ENCODE measurements at places on chromosomes 12 and 14. TPM values are rescaled to one million over a fixed set of nuclear protein-coding genes. Genes with fewer than 3 reads are reported as not detected.

DNA sequence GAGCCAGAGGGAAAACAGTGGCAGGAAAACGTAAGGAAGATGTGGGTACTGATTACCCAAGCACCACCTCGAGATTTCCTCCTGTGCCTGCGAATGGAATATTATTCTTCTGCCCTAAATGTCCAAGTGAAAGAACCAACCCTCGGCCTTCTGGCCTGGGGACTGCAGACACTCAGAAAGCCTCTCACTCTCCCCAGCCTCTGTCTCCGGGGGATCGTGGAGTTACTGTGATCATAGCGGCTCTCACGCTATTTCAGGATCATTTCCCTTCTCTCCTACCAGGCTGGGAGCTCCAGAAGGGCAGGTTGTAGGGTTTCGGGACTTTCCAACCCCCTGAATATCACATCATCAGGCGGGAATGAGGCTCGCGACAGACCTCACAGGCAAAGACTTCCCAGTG, 68.9 kb downstream of the KDM2B start:
- peaks cover 47% of the 10 kb centered on the region for H3K36me3 ChIP-seq
- H3K27me3 ChIP-seq: no peaks in the 10 kb centered on the region
- no peak for DNase-seq

DNA sequence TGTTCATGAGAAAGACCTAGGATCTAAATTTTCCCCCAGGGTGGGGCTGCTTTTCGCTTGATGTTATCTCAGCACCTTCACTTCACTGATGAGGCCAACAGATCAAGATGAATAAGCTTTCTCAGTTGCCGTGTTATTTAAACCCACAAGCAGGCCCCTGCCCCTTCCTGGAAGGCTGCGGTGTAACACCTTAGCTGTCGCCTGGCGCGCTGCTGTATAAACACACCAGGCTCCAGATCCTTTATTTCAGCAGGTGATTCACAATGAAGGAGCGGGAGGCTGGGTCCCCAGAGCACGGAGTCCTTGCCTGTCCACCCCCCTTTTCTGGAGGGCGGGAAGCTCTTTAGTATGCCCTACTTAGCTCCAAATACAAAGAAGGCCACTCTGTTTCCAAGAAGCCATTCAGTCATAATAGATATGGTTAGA, 515.4 kb downstream of the FUT8 start:
- H3K4me1 ChIP-seq: no peaks in the 10 kb centered on the region
- H3K27ac ChIP-seq: no peak overlapping the region
- H3K36me3 ChIP-seq: no peaks in the 10 kb centered on the region

- no peak overlapping the region for H3K4me3 ChIP-seq
- H3K27ac ChIP-seq: no peak overlapping the region
- H3K27me3 ChIP-seq: no peaks in the 10 kb centered on the region
- H3K36me3 ChIP-seq: no peaks in the 10 kb centered on the region
- DNase-seq: no peak
- no peaks in the 10 kb centered on the region for H3K4me1 ChIP-seq
Measured at GRCh38 chr14:66568220-66568619, 60.3 kb downstream of the GPHN start.

DNA sequence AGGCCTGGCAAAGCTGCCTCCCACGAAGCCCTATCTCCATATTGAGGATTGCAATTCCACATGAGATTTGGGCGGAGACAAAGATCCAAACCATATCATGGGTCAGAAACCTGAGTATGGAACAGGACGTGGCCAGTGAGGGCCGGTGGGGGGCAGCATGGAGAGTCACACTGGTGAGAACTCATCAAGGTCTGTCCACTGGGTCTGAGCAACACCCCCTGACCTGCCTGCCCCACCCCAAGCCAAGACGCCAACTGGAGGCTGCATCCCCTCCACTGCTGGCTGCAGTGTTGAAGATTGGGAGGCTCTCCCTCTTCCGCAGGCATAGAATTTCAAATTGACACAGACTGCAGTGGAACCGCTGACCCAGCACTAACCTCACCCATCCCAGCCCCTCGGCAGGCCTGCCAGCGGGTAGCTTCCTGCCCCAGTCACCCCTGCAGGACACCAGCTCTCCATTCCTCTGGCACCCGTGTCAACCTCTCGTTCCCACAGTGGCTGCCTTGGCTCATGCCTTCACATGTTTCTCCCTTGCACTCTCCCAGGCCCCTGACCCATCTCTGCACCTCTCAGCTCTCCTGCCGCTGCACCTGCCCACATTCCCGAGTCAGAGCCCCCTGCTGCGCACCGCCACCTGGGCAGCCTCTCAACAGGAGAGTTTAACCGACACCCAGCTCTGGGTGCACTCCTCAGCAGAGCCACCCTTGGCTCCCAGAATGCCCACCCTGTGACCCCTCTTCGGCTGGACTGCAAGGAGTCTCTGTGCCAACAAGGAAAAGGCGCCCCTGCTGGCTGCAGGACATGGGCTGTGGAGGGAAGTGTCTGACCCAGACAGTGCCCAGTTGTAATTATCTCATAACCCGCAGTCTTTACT, 45.2 kb upstream of the PPP2R5C start:
- no peak for DNase-seq
- no peaks in the 10 kb centered on the region for H3K27me3 ChIP-seq
- no peaks in the 10 kb centered on the region for H3K36me3 ChIP-seq
- no peak overlapping the region for H3K27ac ChIP-seq
- H3K4me3 ChIP-seq: no peak overlapping the region

- DNase-seq: no peak
- H3K4me3 ChIP-seq: no peak overlapping the region
- H3K27me3 ChIP-seq: no peaks in the 10 kb centered on the region
- H3K27ac ChIP-seq: no peak overlapping the region
- H3K36me3 ChIP-seq: no peaks in the 10 kb centered on the region
Measured at GRCh38 chr12:60539592-60539991, 943.8 kb downstream of the SLC16A7 start.

DNA sequence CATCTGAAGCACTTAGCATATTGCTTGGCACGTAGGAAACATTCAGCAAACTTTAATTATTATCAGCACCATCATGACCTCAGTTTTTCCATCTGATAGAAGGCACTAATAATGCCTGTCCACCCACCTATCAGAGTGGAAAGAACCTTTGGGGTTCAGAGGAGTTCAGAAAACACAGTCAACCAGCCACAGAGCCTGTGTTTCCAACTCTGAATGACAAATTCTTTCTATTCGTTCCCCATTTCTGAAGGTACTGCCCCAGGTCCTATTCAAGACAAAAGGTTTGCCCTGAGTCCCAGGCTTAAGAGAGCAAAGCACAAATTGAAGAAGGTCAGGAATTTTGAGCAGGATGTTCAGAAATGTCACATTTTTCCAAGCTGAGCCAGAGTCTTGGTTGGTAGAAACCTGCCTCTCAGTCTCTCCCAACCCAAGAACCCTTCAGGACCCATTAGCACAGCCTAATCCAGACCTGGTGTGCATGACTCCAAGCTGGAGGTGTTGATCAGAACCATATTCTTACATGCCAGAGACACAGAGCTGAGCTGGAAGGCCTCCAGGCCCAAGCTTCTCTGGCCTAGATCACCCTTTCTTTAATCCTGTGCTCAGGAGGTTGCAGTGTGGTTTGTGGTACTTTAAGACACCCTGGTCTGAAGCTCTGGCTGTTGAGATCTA, 114.4 kb downstream of the TBX5 start:
- no peaks in the 10 kb centered on the region for H3K4me1 ChIP-seq
- no peak overlapping the region for H3K4me3 ChIP-seq
- no peak for DNase-seq
- no peak overlapping the region for H3K27ac ChIP-seq

GRCh38 chr12:89210277-89210676, 142.0 kb downstream of the DUSP6 start:
- H3K27me3 ChIP-seq: no peaks in the 10 kb centered on the region
- H3K27ac ChIP-seq: no peak overlapping the region
- no peak overlapping the region for H3K4me3 ChIP-seq

GRCh38 chr14:51208982-51209381, 31.1 kb upstream of the TMX1 start:
- no peak for DNase-seq
- H3K36me3 ChIP-seq: no peaks in the 10 kb centered on the region
- H3K27me3 ChIP-seq: no peaks in the 10 kb centered on the region

Gene NKX2-1
- 180 TPM for total RNA-seq

Gene PTCSC3
- total RNA-seq: 1.5 TPM

Measured in lower lobe of right lung (tissue), 2 donors.